ENCODE measurements at places on chromosomes 1 and 21.

GRCh38 chr1:183582021-183582713, 8.1 kb downstream of the NCF2 start:
- no peak for DNase-seq

GRCh38 chr1:66773227-66773626, 21.0 kb downstream of the DYNLT5 start:
- DNase-seq: no peak

DNA sequence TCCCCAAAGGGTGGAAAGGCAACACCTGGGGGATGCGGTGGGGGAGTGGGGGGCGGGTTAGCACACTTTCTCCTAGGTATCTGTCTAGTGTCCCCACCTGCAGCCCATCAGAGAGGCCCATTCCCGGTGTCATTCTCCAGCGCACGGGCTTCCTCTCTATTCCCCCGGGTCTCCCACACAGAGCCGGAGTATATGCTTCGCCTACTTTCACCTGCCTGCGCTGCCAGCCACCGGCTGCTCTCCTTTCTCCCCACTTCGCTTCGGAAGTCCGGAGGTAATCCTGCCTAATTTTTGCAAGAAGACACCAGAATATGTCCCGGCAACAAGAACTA, 852 bp downstream of the RGS7 start:
- no peak for DNase-seq

- DNase-seq: no peak
These were observed 17.7 kb upstream of the A3GALT2 start for GRCh38 chr1:33338440-33339211.

DNA sequence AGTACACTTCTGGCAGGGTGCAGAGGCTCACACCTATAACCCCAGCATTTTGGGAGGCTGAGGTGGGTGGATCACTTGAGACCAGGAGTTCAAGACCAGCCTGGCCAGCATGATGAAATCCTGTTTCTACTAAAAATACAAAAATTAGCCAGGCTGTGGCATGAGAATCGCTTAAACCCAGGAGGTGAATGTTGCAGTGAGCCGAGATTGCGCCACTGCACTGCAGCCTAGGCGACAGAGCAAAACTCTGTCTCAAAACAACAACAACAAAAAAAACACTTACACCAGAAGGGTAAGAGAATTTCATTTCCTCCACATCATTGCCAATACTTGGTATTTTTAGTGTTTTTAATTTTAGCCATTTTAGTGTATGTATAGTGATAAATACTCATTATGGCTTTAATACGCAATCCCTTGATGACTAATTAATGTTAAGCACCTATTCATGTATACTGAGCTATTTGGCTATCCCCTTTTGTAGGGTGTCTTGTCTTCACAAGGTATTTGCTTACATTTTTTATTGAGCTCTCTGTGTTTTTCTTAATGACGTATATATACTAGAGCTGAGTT, 77.1 kb upstream of the TNR start:
- DNase-seq: no peak

Measured in CD4-positive, alpha-beta T cell treated with Interleukin-6 at 100 ng/mL for 8 hours (primary cell).